ENCODE measurements at places on chromosomes 7 and 10.

DNA sequence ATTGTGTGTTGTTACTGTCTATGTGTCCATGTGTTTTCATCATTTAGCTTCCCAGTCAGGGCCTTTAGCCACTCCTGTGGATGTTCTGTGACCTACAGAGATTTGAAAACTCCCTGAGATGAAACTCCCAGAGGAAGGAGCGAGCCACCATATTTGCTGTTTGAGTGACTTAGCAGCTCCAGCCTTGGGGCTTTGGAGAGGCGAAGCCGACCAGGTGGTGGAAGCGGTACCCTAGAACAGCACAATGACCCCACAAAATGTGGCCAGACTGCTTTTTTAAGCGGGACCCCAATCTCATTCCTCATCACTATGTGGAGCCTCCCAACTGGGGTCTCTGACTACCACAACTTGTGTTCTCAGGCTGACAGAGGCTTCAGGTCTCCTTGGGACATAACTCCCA is 323.9 kb upstream of the KCND2 start:
- no peak for ATAC-seq

DNA sequence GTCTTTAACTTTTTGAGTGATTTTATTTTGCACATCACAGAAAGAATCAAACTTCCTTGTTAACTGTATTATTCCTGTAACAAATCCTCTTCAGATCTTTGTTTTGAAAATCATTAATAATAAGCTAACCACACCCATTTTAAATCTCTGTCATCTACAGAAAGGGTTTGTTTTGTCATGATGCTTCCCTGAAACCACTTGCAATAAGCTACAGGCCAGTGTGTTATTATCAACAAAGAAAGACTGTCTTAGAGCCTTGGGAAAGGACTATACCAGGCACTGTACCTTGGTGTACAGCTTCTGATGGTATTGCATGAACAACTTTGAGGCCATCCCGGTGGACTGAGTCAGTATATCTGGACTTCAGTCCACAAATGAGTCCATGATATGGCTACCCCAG is 145.3 kb upstream of the FAM3C start:
- no peak for ATAC-seq

- no peak for ATAC-seq
Observed at GRCh38 chr7:91683823-91684222, 196.7 kb downstream of the MTERF1 start.

DNA sequence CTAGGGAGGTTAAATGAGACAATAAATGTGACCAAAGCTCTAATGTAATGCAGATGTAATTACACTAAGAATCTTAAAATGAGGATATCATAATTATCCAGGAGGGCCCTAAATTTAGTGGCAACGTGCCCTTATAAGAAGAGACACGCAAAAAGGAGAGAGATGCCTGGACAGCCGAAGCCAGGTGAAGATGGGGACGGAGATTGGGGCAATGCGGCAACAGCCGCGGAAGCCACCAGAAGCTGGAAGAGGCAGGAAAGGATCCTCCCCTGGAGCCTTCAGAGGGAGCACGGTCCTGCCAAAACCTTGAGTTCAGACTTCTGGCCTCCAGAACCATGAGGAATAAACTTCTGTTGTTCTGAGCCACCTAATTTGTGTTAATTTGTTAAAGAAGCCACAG is 25.3 kb upstream of the C10orf71 start:
- ATAC-seq = no peak

DNA sequence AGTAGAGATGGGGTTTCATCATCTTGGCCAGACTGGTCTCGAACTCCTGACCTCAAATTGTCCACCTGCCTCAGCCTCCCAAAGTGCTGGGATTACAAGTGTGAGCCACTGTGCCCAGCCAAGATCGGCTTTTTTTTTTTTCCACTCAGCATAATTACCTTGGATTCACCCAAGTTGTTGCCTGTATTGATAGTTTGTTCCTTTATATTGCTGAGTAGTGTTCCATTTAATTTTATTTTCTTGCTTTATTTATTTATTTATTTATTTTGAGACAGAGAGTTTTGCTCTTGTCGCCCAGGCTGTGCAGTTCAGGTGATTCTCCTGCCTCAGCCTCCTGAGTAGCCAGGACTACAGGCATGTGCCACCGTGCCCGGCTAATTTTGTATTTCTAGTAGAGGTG is 21.3 kb downstream of the KMT2E start:
- no peak for ATAC-seq

GRCh38 chr7:23467806-23468525 is 2.3 kb downstream of the IGF2BP3 start:
- peak; percentile 27 for ATAC-seq

DNA sequence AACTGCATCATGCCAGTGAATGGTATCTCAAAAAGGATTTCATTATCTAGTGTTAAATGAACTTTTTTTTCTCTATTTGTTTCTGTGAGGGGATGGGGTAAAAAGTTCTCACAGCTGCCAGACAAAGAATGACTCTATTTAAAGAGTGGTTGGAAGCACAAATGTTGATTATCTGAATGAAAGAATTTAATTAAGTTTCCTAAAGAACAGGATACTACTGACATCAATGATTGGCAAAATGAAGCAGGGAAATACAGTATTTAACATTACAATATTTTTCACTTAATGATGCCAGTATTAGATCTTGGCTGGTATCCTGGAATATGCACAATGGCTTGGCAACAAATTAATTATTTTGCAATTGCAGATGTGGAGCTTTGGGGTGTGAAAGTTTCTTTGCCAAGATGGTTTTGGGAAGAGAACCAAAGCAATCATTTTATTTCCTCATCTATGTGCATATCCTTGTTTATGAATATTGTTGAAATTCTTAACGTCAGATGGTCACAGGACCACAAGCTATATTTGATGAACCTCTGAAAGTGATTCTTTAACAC is 336.8 kb downstream of the ARL4A start:
- no peak for ATAC-seq
